ENCODE measurements at places on chromosomes 11 and 22.

- DNase-seq: no peak
Observed at GRCh38 chr11:37881741-37882140, 1283.7 kb upstream of the RAG2 start.

GRCh38 chr11:29685361-29685760 lies 331.5 kb downstream of the KCNA4 start:
- DNase-seq: no peak

GRCh38 chr11:110951037-110951949 lies 239.1 kb upstream of the ARHGAP20 start:
- DNase-seq: no peak

GRCh38 chr11:92765082-92765840 lies 204.2 kb upstream of the MTNR1B start:
- DNase-seq: no peak

GRCh38 chr11:9231848-9232177 lies 33.3 kb downstream of the DENND5A start:
- DNase-seq: no peak

GRCh38 chr11:128715691-128716561 lies 22.1 kb downstream of the FLI1 start:
- no peak for DNase-seq

GRCh38 chr11:109300211-109300610 lies 121.8 kb upstream of the C11orf87 start:
- DNase-seq: no peak

DNA sequence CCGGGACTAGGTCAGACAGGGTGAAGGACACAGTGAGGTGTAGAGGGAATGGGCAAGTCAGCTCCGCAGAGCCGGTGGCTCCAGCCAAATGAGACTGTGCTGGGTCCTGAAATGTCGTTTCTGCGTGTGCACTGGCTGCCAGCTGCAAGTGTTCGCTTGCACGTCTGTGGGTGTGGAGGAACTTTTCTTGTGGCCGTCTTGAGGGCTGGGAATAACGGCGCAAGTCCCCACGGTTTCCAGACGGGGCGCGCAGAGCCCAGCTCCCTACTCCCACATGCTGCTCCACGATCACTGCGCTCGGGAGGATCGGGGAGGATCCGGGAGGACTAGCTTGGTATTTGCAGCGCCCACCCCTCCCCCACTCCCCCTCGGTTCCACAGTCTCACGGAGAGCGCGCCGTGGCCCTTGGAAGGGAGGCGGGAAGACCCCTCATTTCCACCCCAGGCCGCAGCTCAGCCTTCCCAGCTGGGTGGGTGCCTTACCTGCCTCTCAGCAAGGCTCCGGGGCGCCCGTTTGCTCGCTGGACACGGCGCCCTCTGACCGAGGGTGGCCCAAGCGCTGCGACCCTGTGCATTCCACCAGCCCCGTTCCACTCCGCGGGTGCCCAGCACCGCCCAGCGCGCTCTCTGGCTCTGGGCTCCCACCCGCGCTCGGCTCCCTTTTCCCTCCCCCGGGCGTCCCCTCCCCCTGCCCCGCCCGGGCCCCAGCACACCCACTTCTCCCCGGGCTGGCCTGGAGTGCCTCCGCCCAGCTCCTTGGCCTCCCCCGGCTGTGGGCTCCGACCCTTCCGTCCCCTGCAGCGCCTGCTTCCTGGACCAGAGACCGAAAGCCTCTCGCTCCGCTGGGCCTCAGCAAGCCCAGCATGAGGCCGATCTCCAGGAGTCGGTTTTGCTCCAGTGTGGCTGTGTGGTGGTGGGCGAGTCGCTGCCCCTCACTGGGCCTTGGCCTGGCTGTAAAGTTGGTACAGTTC lies at the start of gene KCNE3:
TSS of gene KCNE3 (minus strand) at position 634 of the 970 bp plus-strand sequence. CDS start 9,986 bp downstream, outside the sequence.
- DNase-seq: no peak

DNA sequence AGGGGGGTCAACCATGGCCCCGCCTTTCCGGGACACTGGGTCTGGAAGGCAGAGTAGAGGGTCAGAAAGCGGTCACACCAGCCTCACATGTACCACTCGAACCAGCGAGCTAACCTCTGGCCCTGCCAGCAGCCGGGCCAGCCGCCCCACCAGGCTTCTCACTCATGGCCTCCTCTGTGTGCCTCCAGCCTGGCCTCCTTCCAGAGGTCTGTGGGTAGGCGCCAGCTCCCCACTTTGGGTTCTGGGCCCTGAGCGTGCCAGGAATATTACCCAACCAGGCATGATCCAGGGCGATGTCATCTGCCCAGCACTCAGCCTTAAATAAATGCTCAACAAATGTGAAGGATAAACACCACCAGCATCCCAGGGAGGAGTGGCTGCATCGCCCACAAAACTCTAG lies 5.8 kb downstream of the SCUBE1 start:
- no peak for DNase-seq

DNA sequence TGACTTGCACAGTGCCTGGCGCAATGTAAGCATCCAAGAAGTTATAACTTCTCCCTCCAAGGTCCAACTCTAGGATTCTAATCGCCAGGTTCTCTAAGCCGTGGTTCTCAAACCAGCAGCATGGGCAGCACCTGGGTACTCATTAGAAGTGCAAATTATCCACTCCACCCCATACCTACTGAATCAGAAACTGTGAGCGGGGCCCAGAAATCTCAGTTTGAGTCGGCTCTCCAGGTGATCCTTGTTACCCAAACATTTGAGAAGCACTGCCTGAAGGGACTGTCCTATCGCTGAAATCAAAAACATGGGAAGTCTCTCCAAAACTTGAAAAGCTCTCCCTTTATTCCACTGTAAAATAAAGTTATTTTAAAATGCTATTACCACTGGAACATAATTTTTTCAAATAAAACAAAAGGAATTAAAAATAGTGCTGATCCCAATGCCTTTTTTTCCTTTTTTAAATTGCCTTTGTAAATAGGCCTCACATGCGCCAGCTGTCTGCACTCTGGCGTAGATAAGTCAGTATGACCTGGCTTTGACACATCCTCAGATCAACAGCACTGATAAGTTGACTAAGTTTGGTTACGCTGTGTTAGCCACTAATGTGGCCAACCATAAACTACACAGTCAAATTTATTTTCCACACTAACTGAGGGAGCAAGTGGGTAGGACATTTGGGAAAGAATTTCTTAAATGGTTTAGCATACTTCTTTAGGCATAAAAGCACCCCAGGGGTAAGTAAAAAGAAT lies 8.4 kb upstream of the CTR9 start:
- no peak for DNase-seq

DNA sequence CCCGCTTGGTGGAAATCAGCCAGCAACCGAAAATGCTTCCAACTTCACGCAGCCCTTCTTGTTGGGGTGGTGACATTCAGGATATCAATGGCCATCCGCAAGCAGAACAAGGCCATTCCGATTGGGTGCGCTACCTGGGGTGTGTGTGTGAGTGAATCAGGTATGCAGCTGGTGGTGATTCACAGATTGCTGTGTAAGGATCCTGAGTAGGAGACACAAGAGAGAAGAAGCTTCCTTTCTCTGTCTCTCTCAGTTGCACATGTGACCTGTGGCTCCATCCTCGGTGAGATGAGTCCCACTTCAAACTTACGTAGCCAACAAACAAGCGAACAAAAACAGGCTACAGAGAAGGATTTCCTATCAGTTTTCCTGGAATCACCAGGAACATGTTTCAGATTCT lies 9.6 kb upstream of the TMEM184B start:
- no peak for DNase-seq

GRCh38 chr11:18778468-18778867 lies 13.1 kb downstream of the PTPN5 start:
- DNase-seq: no peak

- peak; percentile 22 for DNase-seq
Observed at GRCh38 chr22:23251445-23252093, 71.3 kb downstream of the BCR start.

GRCh38 chr11:64742889-64743590 lies 902 bp downstream of the RASGRP2 start:
- peak; percentile 78 for DNase-seq

DNA sequence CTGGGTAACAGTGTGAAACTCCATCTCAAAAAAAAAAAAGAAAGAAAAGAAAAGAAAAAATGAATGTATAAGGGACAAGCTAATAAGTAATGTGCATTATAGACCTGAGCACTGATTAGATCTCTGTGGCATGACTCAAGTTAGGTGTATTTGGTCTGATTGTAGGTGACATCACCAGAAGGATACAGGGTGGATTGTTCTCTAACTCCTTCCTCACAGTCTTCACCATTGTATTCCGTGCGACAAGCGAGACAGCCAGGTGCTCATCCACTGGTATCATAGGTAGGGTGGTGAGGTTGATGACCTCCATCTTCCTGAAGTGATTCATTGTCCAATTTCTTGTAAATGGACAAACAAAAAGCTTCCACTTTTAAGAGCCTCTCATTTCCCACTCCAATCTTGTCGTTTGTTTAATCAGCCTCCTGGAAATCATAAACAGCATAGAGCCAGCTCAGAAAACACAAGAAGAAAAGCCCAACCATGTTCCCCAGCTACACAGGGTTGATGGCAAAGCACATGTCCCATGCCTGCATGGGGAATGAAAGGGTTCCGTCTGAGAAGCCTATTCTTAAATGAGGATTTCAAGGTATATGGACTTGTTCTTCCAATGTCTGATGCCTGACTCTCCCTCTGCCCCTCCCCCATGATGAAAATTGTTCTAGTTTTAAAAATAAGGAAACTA lies 6.2 kb downstream of the FAM227A start:
- no peak for DNase-seq

DNA sequence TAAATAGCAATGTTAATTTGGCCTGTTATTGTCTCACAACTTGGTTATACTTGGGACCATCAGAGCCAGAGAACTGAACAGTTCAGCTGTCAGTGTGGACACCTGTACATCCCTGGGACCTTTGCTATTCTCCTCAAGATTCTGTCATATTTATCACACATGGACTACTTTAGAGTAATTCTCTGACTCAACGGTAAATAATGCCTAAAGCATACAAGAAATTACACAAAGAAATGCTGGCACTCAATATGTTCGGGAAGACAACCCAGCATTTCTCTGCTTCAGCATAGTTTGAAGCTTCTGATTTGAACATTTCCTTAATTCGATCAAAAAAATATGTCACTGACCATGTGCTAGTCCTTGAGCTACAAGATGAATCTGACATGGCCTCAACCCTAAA lies 34.6 kb upstream of the MMP13 start:
- no peak for DNase-seq

DNA sequence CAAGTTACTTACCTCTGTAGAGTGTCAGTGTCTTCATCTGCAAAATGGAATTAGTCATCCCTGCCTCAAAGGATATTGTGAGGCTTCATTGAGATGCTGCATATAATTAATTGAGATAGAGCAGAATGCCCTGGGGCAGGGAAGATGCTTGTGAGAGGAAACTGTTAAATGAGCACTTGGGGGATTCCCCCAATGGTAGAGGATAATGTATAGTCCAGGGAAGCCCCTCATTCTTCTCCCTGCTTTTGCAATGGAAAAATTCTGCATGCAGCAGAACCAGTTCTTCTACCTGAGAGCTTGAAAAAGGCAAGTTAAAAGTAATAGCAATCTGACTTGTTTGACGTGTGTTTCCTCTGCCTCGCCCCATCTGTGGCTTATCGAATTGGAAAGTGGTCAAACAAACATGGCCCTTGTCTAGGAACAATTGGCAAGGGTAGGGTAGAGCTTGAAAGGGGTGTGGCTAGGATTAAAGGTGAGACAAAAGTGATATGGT lies 90.9 kb downstream of the NAV2 start:
- no peak for DNase-seq

DNA sequence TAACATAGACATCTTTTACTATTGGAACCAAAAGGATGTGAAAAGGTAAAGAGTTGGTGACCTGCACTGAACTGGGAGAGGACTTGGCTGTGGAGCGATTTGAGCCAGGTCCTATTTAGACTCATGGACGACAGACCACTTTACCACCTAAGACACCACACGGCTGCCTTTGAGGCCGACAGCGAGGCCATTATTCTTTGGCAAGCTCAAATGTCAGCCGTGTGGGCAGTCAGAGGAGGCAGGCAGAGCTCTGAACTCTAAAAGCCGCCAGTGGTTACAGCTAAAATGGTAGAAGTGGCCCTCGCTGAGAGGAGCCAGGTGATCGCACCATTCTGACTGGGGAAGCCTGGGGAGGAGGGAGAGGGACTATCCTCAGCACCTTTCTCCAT lies 50.5 kb downstream of the SCUBE1 start:
- no peak for DNase-seq

GRCh38 chr11:64299847-64300648 lies at the start of gene CATSPERZ:
CATSPERZ (plus strand) TSS chr11:64300358; CDS start chr11:64300411, 53 bp downstream.
- no peak for DNase-seq

DNA sequence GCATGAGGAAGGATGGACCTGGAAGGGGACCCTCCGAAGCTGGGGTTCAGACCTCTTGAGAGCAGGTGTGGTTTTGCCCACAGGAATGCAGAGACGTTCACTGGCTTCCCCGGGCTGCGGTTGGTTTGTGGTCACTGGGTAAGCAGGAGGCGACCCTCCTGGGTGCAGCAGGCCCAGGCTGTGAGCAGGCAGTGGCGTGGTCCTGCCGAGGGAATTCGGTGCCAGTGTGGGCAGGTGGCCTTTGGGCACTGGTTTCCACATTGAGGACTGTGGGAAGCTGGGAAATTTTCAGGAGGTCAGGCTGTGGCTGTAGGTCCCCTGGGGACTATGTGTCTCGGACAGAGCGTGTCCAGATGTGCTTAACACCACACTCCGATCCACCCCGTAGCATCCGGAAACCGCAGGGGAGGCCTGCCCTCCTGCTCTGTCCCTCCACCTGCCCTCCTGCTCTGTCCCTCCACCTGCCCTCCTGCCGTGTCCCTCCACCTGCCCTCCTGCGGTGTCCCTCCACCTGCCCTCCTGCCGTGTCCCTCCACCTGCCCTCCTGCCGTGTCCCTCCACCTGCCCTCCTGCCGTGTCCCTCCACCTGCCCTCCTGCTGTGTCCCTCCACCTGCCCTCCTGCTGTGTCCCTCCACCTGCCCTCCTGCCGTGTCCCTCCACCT lies 27.5 kb downstream of the TPCN2 start:
- no peak for DNase-seq

GRCh38 chr11:19071255-19071654 lies 10.7 kb upstream of the MRGPRX2 start:
- DNase-seq: peak; percentile 40

DNA sequence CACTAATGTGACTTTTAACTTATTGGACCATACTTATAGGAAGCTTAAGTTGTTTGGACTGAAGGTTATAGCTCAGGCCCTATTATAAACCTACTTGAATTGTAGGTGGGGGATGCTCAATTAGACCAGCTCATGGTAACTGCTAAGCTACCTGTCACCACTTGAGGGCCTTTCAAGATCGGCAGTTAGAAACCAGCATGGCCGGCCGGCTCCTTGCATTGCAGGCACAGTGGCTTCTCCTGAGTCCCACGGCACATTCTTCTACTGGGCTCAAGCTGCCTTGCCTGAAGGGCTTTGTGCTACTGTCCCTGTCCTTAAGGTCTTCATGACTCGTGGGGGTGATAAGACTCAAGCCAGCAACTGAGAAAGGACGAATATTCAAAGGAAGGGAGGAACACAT lies 70.8 kb downstream of the TBC1D22A start:
- no peak for DNase-seq

- no peak for DNase-seq
Observed at GRCh38 chr11:48050304-48050703, 69.9 kb downstream of the PTPRJ start.

DNA sequence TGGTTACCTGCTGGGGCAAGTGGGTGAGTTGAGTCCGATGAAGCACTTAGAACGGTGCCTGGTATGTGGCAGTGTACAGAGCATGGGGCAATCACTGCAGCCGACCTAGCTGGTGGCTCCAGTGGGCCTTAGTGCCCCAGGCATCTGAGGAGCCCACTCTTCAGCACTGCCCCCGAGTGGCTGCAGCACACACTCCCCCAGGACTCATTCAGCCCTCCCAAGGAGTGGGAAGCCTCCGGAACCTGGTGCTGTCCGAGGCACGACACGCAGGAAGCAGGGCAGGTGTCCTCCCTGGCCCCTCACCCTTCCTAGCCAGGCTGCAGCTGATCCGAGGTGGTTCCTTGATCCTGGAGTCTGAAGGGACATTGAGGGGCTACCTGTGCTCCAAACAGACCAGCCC lies 42.4 kb upstream of the PRODH start:
- DNase-seq: no peak
